ENCODE measurements at places on chromosomes 4 and X.

DNA sequence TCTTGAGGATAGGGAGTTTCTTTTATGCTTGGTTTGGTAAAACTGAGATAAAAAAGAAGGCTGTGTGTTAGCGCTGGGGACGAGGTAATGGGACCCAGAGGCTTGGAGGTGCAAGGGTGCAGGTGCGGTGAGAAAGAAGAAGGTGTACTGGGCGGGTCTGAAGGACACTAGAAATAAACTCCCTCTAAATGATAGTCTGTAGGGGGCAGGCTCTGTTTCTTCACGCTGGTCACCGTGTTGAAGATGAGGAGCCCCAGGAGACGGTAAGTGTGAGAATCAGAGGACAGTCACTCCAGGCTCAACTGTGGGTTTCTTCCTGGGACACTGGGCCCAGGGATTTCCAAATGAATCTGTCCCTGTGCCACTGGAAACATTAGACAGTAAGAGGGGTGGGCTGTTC, 131.4 kb downstream of the SORBS2 start:
- no peak for DNase-seq

DNA sequence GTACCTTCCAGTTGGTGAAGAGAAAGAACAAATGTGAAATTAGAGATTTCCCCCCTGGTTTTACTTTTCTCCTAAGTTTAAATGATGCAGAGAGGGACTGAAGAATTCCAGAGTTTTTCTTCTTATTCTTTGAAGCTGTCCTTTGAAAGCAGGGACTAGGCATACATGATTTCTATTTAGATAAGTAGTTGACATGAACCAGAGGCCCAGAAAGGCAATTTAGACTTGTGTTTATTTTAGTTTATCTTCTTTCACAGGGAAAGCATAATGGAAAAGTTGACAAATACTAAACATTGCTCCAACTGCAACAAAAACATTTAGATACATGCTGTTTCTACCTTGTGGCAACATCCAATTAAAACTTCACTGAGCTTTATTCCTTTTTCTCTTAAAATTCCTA, 32.0 kb downstream of the PTPN13 start:
- DNase-seq: no peak

DNA sequence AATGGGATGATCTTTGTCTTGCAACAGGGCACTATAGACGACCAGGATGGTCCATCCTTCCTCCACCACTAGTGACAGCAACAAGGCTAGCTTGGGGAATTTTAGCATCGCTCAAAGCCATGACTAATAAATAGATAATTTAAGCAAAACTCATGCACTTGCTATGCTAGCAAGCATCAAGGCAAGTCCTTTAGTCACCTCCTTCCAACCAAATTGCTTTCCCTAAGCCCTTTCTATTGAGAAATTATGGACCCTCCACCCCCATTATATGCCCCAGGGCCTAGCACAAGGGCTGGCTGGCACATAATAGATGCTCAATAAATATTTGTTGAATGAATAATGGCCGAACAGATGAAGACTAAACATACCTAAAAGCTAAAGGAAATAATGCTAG, 28.6 kb downstream of the SLC16A2 start:
- DNase-seq: no peak

DNA sequence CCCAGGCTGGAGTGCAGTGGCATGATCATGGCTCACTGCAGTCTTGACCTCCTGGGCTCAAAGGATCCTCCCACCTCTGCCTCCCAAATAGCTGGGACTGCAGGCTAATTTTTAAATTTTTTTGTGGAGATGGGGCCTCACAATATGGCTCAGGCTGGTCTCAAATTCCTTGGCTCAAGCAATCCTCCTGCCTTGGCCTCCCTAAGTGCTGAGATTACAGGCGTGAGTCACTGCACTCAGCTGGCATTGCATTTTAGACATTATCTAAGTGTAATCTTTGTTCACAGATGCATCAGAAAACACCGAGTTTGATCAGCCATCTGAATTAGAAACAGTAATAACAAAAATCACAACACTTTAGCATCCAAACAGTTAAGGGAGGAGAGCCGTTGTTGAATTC, 53.4 kb upstream of the CBR4 start:
- DNase-seq: no peak

GRCh38 chr4:45100956-45101818, 374.8 kb upstream of the GNPDA2 start:
- no peak for DNase-seq

- no peak for DNase-seq
Measured at GRCh38 chr4:40227284-40227683, 30.5 kb downstream of the RHOH start.

DNA sequence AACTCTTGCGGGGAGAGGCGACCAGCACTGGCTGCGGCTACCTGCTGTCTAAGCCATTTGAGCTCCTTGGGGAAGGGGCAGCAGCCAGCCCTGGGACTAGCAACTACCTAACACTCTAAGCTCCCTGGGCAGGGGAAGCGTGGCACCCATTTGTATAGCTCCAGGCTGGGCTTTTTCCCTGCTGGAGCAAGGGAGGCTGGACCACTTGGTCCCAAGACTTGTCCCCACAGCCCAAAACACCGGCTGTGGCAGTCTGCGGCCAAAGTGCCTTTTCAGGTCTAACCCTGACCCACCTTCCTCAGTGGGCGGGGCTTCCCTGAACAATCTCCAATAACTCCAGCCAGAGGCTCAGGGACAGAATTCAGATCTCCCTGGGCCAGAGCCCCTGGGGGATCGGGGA, 187.8 kb downstream of the NPNT start:
- DNase-seq: no peak

DNA sequence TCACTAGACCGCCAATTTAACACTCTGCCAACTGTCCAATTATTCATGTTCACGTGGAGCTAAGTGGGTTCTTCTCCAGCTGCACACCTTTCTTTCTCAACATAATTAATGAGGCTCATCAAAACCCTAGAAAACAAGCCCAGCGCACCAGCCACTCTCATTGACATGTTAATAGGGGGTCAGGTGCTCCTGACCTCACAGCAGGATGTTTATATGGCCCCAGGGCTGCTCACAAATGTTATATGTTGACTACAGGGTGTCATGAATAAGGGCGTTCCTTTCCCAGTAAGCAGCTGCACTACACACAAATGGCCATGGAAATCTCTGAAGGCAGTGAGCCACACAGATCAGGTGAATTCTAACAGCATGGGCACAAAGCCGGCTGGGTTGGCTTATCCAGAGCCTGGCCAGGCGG, 209.8 kb downstream of the MGST2 start:
- peak; percentile 98 for DNase-seq

- DNase-seq: no peak
Measured at GRCh38 chr4:8321771-8322170, 52.2 kb downstream of the HTRA3 start.

DNA sequence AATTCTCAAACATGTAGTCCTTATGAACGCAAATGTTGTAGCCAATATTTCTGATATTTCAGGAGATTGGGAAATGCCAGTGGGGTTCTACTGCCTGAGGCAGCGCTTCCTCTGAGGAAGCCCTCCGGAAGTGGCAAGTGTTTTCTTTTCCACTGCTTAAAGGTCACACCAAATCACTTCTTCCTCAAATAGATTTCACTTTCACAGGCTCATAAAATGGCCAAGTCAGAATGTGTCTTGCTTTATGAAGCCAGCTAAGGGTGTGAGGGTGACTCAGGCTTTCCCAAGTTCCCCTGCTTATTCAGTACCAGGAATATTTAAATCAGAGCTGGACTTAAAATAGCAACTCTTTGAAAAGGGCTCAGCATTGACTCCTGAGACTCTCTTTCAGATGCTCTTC, 514.2 kb upstream of the DIPK2B start:
- no peak for DNase-seq

DNA sequence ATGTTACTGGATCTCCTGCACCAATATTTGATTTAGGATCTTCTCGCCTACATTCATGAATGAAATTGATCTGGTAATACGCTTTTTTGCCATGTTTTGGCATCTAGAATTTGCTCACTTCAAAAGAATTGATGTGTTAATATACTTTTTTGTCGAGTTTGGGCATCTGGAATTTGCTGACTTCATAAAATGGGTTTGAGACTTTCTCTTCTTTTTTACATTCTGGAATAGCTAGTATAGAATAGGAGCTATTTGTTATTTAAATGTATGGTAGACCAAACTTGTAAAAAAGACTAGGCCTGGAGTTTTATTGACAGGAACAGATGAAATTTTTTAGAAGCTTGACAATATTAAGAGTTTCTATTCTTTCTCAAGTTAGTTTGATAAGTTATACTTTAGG, 404.9 kb upstream of the TENM3 start:
- DNase-seq: no peak

DNA sequence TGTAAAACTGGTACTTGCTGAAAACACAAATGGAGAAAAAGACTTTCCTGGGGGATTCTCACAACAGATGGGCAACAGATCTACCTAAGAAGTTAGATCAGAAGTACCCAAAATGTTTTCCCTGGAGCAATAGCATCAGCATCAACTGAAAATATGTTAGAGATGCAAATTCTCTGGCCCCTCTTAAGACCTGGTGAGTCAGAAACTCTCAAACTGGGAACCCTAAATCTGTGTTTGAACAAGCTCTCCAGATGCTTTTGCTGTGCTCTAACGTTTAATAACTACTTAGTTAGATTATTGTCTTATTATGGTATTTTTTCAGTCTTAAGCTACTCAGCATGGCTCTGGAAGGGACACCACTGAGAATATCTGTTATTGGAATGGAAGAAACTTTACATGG, 55.2 kb upstream of the TRPC3 start:
- DNase-seq: no peak
